T-helper 17 cell (primary cell): ENCODE measurements at places on chromosomes 7 and 10.
A peak's percentile ranks its signal among the peaks of the same experiment; 100 is the strongest.

DNA sequence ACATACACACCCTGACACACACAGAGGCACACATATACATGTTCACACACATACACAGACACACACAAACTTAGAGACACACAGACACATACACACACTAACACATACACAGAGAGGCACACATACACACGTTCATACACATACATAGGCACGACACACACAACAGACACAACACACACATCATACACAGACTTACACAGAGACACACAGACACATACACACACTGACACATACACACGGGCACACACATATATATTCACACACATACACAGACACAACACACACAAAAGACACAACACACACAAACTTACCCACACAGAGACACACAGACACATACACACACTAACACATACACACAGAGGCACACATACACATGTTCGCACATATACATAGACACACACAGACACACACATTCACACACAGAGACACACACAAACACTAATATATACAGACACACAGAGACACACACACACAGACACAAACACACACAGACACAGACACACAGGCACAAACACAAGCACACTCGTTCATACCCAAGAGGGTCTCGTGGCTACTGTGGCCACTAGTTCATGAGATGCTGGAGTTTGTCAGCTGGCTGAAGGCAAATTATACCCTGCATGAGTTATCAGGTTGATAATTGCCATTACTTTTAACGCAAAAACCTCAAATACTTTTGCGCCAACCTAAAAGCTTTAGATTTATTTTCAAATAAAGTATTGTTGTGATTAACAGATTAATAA, 17.7 kb upstream of the KLF6 start:
- DNase-seq, result no peak

DNA sequence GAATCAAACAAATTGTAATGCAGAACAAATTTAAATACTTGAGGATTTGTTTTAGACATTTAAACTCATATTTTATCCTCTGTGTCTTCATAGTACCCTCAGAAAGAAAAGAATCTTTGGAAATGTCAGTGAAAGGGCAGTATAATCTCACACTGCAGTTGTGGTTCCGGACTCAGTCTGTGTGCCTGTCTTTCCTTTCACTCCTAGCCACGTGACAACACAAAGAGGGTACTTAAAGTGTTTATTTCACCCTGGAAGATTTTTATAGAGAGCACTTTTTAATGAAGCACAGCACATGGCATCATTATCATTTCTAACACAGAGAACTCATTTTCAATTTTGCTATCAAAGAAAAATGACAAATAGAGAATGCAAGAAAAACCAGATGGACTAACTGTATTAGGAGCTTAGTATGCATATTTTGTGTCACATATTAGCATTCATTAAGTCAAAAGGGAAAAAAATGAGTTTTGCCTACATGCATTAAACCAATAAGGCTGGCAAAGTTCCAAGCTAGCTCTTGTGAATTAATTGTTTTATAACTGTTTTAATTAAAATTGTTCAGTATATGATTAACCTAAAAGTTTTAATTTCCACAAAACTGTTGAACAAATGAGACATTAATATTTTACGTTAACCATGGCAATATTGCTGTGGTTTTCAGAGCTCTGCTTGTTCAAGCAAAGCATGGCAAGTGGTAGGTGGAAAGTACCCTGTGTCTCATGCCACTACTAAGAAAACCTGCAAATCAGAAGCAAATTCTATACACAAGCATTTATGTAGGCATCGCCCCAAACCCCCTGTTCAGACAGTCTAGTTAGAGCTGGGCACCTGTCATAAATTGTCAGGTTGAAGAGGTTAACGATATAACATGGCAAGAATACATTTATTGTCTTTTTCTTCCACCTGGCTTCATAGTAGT, 65.9 kb downstream of the AUTS2 start:
- DNase-seq, result no peak

- no peak for DNase-seq
Measured at GRCh38 chr10:35025916-35026315, 64.2 kb downstream of the CUL2 start.

DNA sequence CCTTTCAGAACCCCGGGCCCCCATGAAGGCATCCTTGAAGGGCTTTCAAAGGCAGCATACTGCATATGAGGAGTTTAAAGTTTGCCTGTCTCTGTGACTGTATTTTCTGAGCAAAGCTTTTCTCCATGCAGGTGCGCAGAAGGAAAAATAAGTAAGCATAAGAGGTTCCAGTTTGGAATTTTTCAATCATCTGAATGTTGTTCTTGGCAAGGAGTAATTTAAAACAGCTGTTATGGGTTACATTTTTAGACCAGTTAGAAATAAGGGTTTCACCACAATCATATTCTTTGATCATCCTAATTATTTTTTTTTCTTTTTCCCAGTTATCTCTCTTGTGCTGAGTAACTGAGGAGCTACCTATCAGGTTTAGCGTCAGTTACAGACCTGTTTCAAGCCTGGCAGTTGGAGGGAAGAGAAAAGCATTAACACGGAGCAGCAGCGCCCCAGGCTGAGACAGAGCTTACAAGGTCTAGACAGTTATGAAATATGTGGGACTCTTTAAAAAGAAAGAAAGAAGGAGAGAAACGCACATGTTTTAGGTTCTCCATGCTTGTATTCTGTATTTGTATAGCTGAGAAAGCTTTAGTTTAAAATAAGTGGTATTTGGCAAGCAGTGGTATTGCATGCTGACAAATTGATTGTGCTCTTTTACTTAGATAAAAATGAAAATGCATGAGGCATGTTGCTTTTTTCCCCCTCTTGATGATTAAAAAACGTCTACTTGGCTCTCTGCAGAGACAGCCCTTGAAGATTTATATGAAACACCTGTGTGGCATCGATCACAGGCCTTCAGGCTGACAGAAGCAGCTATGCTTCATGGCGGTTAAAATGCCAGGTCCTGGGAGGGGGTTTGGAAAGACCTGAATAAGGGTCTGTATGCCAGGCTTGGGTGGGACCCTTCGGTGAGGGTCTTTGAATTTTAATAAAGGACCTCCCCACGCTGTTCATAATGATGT, 157.6 kb downstream of the GRK5 start:
- no peak for DNase-seq

DNA sequence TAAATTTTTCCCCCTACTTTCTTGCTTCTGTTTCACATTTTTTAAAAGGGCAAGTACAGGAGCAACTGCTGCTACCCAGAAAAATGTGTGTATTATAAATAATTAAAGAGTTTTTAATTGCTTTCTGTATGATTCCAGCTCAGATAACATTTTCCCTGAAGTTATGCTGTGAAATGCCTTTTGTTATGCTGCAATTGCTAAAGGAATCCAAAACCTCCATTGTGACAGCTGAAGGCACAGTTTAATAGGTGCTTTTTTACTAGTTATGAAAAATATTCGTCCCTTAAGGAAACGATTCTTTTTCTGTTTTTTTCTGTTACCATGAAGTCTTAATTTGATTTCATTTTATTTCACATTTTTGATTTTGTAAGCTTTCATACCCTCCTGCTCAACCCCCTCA, 83.2 kb downstream of the ZNRF2 start:
- DNase-seq, result no peak

GRCh38 chr10:14838582-14839304, 637 bp downstream of the HSPA14 start:
- peak; percentile 17 for DNase-seq
